Right ventricle myocardium inferior (tissue), 1 donor: ENCODE measurements at places on chromosomes 1 and 21. TPM values are rescaled to one million over a fixed set of nuclear protein-coding genes. Genes with fewer than 3 reads are reported as not detected.

The BSND gene
- total RNA-seq = not detected

The MFSD2A gene
- 0.65 TPM for total RNA-seq

GRCh38 chr1:67339623-67340343, 32.1 kb downstream of the IL12RB2 start:
- DNase-seq = no peak

The PSEN2 gene
- 24.2 TPM for total RNA-seq

The IL10RB gene
- 8.9 TPM for total RNA-seq

DNA sequence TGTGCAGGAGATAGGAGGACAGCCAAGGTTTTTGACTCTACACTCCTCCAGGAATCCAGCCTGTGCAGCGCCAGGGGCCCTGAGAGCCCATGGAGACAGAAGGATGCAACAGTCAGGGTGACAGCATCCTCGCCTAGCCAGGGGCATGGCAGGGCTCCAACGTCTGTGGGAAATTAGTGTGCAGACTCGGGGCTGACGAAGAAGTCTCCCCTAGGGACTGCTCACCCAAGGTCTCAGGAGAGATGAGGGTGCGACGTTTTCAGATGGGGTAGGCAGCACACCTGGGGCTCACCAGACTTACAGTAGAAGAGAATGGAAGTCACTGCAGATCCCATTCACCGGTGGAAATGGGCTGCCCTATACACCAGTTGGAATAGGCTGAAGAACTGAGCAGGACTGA, 241.7 kb downstream of the SETD4 start:
- no peak for DNase-seq

The LCE2A gene
- total RNA-seq = not detected

DNA sequence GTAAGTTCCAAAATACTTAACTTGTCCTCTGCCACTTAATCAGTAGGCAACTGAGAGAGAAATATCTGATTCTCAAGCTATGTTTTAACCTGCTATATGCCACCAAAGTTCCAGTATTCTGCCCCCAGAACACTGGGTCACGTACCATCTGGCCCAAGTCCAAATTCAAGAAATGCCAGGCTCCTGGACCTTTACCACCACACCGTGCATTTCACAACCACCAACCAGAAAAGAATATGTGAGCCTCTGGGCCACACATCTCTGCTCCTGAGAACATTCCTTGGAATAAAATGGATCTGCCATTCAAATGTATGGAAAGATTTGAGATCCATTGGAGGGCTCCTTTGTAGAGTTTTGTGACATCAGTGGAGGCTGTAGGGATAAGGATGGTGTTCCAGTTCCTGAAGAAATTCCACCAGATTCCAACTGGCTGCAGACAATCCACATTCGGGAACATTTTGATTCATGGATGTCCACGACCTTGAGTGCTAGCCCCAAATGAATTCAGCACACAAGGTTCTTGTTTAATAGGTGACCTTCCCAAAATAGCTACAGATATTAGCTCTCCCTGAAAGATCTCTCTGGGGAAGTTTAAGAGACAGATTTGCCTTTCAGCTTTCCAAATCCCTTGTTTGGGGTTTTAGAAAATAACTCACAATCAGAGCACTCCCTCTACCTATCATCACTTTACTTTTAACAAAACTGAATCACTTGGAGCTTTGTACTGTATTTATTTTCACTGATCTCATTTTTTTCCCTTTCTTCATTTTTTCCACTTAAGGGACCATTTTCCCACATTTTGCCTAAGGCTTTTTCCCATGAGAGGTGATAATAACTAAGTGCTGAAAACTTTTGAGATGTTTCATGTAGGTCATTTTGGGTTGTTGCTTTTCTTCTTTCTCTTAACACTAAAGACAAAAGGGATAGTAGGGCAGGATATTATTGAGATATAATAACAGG, 128.4 kb upstream of the ZC3H11B start:
- no peak for DNase-seq

The IGSF3 gene
- 15.8 TPM for total RNA-seq

- DNase-seq = no peak
Observed at GRCh38 chr21:45580181-45580575, 37.9 kb upstream of the SLC19A1 start.

- DNase-seq = no peak
Observed at GRCh38 chr1:107668762-107669161, 296.2 kb downstream of the VAV3 start.

The XCL1 gene
- total RNA-seq = 0.57 TPM

GRCh38 chr1:19427087-19427781, 58.1 kb downstream of the CAPZB start:
- no peak for DNase-seq

DNA sequence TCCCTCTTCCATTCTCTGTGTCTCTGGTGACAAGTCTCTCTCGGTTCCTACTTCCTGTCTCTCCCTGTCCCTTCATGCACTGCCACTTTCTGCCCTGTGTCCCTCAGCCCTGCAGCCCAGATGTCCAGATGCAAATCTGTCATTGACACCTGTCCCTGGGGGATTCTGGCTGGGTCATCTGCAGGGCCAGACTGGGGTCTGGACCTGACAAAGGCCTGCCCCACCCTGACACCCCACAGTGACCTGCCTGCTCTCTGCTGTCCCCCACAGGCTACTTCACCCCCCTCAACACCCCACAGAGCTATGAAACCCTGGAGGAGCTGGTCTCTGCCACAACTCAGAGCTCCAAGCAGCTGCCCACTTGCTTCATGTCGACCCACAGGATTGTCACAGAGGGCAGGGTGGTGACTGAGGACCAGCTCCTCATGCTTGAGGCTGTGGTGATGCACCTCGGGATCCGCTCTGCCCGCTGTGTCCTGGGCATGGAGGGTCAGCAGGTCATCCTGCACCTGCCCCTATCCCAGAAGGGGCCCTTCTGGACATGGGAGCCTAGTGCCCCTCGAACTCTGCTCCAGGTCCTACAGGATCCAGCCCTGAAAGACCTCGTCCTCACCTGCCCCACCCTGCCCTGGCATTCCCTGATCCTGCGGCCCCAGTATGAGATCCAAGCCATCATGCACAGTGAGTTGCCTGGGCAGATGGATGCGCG, 7.2 kb downstream of the THEMIS2 start:
- DNase-seq = no peak

DNA sequence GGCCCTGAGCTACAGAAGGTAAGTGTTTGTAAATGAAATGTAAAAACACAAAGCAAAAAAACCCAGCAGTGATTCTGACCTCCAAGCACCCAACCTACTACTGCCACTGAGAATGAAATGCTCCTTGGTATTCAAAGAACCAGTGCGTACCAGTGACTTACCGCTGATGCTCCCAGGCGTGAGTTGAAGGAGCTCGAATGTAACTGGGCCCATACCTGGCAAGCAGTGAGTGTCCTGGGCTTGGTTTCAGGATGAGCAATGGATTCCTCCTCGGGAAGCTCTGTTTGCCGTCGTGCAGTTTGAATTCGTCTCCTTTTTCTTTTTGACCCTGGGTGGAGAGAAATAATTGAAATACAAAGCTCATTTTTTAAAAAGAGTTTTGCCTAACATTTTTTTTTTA, 121.9 kb downstream of the ATG4C start:
- no peak for DNase-seq

DNA sequence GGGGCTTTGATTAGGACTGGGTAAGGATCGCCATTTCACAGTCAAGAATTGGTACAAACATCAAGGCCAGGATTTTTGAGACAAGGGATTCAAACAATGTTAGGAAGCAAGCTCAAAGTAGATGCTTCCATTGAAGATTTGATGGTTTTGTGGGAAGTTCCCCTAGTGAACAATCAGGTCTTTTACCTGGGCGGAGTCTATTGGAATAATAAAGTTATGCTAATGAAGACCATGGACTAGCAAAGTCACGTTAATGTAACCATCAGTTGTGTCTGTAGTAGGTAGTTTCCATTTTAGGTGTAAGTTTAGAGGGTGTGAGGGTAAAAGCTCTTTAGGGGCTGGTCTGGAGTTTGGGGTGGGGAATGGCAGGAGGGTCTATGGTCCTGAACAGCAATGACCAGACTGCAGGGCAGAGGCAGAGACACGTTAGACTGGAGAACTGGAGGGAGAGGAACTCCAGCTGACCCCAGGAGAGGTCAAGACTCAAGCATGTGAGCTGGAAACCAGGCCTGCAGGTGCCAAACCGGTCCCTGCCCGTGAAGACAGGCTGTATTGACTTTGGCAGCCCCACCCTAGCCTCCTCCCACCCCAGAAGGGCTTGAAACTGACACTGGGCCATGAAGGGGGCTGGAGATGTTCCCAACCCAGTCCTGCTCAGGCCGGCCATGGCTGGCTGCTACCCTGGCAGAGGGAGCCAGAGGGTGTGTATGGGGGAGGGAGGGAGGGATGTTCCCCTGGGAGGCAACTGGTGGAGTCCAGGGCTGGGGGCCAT, 36.0 kb upstream of the GPR37L1 start:
- peak; percentile 58 for DNase-seq

The FMO2 gene
- 59.4 TPM for total RNA-seq

GRCh38 chr1:30378991-30379581, 344.3 kb downstream of the MATN1 start:
- no peak for DNase-seq

GRCh38 chr1:12047120-12047876, 15.8 kb upstream of the TNFRSF8 start:
- DNase-seq = no peak

- no peak for DNase-seq
Observed at GRCh38 chr1:245614476-245614875, 459.7 kb downstream of the KIF26B start.

DNA sequence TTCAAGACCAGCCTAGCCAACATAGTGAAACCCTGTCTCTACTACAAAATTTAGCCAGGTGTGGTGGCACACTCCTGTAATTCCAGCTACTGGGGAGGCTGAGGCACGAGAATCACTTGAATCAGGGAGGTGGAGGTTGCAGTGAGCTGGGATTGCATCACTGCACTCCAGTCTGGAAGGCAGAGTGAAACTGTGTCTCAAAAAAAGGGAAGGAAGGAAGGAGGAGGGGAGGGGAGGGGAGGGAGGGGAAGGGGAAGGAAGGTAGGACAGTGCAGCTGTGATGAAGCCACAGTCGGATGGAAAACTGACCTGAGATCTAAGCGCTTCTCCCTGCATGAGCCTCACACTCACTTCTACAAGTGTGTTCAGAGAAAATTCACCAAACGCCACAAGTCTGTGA, 22.0 kb upstream of the FHAD1 start:
- no peak for DNase-seq

The RNPEP gene
- 18.7 TPM for total RNA-seq

GRCh38 chr1:100348549-100349144, 3.7 kb upstream of the CDC14A start:
- no peak for DNase-seq

The CRYAA gene
- not detected for total RNA-seq

DNA sequence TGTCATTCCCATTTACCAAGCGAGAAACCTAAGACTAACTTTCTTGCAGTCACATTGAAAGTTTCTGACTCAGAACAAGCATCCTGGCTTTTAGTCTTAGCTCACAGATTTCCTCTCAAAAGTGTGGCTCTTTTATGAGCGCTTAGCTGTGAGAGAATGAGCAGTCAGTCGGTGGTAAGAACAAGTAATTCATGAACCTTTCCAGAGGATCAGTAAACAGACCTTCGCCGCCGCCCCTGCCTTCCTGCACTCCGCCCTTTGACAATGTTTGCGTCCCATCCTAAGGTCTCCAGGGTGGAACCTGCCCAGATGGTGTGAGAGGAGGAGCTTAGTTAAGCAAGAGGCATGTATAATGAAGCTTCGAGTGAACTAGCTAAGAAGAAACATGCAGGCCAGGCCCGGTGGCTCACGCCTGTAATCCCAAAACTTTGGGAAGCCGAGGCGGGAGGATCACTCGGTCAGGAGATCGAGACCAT, 142.4 kb downstream of the GLUL start:
- no peak for DNase-seq

- no peak for DNase-seq
Observed at GRCh38 chr1:178531887-178532286, 19.0 kb downstream of the TEX35 start.
